ENCODE measurements at places on chromosomes 7 and 10.

DNA sequence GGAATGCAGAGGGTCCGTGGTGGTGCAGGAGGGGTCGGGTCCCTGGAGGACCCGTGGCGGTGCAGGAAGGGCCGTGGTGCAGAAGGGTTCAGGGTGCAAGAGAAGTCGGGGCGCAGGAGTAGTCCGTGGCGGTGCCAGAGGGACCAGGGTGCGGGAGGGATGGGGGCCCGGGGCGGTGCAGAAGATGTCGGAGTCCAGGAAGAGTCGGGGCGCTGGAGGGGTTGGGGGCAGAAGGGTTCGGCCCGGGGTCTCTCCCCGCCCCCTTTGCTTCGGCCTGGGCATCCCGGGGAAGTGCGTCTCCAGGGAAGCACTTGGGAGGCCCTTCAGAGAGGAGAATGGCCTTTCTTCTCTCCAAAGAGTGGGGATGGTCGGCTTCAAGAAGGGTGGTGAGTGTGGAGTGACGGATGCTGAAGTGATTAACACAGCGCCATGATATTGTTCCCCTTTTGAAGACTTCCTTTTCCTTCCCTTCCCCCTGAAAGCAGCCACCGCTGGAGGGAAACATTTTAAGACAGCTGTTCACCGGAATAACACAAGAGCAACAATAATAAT is 997 bp downstream of the WDR37 start:
- DNase-seq: no peak

- DNase-seq: no peak
Measured at GRCh38 chr10:34906067-34906965, 91.2 kb upstream of the PARD3 start.

GRCh38 chr10:29151005-29151404 is 137.9 kb upstream of the LYZL1 start:
- no peak for DNase-seq

DNA sequence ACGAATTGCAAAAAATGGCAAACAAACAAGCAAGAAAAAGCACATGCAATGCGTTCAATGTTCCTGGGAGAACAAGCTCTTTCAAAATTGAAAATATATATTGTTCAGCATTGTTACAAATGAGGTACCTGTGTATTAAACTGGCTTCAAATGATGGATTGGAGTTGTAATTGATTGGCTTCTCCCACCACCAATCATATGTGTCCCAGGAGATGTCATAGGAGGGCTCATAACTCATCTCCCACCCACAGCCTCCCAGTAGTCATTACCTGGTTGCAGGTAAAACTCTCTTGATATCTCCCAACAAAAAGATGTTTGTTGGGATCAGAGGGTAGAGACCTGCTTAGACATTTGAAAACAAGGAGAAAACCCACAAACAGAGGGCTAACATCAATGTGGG is 302.9 kb downstream of the BAMBI start:
- DNase-seq: no peak

DNA sequence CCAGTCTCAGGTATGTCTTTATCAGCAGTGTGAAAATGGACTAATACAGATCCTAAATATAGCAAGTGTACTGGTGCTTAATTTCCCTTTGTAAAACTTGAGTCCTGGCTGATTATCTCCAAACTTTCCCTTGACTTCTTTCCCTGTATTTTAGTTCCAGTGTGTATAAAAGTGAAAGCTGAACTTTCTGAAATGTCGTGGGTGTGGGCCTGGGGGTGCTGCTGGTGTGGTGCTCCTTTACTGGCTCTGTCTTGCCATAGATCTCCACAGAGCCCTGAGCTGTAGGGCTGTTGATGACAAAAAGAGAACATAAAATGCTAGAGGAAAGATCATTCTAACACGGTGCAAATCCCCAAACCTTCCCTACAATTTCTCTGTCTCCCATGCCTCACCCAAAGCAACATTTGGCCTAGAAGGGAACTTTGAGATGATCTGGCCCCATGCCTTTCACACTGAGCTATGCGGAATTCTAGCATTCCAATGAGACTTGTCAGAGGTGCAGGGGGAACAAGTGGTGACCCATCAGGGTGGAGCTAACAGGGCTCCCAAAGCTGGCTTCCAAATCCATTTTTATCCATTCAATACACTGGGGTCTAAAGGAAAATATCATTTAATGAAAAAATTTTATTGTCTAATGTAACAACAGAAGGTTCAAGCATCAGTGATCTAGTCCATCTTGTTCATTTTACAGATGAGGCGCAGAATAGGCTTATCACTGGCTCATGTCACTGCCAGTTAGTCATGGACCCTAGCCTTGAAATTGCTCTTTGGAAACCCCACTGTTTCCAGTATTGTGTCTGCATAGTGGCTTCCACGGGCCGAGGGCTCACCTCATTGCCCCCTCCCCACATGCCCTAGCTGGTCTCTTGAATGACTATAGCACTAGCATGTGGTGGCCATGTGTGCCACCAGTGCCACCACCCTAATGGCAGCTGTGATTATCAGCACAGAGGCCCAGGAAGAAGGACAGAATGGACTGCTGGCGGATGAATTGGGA is 1000.9 kb downstream of the LRMDA start:
- DNase-seq: no peak

- DNase-seq: no peak
Measured at GRCh38 chr7:143346018-143346417, 16.5 kb downstream of the FAM131B start.

DNA sequence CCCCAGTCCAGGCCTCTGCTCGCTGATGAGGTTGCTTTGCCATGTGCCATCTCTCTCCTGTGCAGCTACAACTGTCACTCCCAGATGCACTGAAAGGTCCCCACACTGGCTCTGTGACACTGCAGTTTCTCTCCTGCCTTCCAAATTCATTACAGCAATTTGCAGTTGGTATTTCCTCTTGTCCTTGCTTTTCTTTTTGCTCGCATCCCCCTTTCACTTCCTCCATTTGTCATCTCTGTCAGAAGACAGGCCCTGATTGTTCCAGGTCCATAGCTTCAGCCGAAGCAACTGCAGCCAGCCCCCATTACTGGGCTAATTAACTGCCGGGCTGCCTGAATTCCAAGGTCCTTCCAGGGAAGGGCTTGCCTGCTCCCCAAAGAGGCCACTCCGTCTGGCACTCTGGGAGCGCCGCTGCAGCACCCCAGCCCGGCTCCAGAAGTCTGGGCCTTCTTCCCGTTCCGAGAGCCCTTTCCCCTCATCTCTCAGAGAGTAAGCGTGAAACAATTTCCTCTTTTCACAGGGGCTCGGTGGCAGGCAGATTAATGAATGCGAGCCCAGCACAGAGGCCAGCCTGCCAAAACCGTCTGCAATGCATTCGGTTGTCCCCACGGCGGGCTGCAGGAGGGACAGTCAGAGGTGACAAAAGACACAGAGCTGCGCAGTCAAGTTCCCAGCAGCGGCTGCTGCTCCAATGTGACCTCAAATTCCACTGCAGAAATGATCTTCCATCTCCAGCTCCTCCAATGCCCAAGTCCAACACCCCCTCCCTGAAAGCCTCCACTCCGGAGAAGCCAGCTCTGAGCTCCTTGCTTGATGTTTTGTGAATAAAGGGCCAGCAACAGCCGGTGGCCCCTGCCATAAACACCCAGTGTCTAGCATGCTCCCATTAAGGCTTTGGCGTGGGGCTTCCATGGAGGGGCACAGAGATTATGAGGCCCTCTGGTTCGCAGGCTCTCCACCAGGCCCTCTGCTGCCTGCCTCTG is 279.4 kb upstream of the HABP2 start:
- DNase-seq: no peak

GRCh38 chr10:128078136-128078969 is 47.9 kb downstream of the MKI67 start:
- peak; percentile 45 for DNase-seq

- DNase-seq: no peak
Measured at GRCh38 chr7:127911968-127912511, 119.2 kb downstream of the LRRC4 start.

- no peak for DNase-seq
Measured at GRCh38 chr7:101373812-101374614, 11.3 kb downstream of the COL26A1 start.

DNA sequence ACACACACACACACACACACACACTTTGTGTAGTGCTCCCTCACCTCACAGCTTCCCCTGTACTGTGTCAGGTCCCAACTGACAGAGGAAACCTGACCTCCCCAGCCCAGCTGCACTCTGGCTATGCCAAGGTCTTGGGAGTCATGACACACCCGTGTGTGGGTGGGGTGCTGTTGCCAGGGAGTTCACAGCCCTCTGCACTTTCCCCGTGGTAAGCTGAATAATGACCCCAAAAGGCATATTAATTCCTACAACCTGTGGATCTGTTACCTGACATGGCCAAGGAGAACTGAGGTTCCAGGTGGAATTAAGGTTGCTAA is 8.9 kb upstream of the NANOS1 start:
- DNase-seq: peak; percentile 44

DNA sequence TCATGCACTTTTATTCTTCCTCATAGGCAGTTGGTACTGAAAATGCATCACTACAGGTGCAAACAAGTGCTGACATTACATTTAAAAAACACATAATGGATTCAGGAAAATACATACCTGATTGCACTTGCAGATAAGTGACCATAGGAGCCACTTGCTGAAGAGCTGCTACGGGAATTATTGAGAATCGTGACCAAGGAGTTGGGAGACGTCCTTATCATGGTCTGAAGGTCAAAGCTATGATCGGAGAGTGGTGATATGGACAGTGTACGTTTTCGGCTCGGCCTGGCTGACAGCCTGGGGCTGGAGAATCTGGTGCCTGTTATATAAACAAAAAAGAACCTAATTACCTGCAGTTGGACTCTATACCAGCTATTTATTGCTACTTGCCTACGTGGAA is 197.1 kb downstream of the GLI3 start:
- DNase-seq: no peak

GRCh38 chr10:32148864-32149251 is 92.6 kb upstream of the KIF5B start:
- DNase-seq: no peak

DNA sequence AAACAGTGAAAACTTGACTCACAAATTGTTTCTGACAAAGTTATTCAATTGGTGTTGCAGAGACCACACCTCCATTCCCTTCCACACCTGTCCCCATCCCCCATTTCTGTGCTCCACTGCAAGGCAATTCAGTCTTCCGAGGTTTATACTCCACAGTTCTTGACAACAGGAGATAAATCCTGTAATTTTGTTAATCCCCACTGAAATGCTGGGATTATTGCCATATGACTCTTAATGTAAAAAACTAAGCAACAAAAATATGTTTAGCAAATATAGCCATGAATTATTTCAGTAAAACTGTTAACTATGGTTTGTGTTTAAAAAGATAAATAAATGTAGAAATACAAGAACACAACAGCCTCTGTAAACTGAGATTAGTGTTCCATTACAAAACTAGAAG is 170.1 kb upstream of the SEMA3D start:
- DNase-seq: no peak

- DNase-seq: peak; percentile 68
Measured at GRCh38 chr7:48084727-48085432, 4.2 kb upstream of the UPP1 start.

GRCh38 chr7:31059551-31059950 is 7.4 kb downstream of the ADCYAP1R1 start:
- no peak for DNase-seq

DNA sequence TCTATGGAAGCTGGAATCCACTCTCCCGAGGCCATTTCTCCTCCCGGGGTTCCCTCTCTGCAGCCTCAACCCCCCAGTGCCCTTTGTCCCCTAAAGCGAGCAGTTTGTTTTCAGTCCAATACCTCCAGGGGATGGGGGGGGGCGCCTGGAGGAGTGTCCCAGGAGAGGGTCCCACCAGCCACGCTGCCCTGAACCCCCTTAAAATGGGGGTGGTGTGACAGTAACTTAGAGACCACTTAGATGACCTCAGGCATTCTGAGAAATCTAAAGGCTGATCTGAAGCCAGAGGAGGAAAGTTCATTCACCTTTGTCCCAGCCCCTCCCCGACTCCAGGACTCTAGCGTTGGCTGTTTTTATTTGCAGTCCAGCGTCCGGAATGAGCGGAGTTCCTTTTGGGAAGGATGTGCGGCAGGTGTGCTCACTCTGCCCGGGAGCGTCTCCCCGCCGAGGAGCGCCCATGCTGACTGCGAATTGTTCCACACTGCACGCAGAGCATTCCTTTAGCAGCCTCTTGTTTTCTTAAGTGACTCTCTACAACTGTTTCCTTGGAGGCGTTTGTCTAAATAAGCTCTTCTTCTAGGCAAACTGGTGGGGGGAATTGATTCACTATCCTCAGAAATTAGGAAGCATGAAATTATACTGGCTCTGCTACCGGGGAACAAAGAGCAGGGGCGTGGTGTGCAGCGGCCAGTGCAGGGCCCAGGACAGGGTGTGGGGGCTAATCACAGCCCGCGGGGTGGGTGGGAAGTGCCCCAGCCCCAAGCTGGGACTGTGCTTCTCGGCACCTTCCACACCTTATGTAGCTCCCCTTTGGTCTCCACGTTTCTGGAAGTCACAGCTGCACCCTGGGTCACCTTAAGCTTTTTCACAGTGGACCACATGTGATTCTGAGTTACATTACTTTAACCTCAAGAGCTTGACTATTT is 46.3 kb downstream of the SYPL1 start:
- DNase-seq: no peak

DNA sequence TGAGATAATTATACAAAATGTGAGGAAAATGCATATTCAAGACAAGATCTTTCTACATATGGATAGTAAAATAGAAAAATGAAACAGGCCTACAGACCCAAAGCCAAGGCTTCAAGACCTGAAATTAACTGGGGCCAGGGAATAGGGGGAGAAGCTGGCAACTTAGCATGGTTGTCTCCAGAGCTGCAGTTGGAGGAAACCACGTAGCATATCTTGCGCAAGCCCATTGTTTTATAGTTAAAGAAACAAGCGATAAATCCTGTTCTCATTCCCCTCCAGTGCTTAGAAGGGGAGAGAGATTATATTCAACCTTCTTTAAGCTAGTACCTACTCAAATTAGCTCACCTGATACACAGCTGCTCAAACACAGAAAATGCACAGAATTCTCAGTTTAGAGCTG is 197.1 kb downstream of the SORCS1 start:
- no peak for DNase-seq

- DNase-seq: no peak
Measured at GRCh38 chr7:29084832-29085231, 61.5 kb downstream of the CPVL start.

DNA sequence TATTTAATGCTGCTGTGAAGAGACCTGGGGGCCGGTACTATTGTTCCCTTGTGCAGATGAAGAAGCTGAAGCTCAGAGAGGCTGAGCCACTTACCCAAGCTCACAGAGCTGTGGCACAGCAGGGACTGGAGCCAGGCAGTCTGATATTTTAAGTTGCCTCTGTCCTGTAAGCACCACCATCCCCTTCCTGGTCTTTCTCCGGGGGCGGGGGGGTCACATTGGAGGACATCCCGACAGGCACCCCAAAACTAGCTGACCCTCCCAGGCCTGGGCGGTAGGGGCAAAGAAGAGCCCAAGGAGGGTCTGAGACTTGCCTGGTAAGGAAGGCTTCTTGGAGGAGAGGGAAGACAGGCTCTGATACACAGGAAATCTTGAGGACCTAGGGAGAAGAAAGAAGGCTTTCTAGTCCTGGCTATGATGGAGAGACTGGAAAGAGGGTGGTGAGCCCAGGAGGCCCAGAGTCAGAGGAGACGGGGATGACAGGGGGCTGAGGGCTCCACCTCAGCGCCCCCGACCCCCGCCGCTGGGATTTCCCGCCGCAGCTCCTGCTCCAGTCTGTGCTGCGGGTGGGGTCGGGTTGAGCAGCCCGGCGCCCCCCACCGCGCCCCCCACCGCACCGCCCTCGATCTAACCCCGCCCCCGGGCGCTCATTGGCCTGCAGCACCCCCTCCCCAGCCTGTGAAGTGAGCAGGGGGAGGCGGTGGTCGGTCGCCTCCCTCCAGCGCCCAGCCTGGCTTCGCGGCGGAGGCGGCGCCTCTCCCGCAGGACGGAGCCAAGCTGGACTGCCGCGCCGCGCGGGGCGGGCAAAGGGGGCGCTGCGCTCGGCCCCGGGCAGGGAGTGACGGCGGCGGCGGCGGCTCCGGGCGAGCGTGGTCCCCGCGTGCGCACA is at the start of gene ADCYAP1R1:
ADCYAP1R1 (plus strand) TSS at position 711 of the 889 bp plus-strand sequence. CDS start 10,957 bp downstream, outside the sequence.
- DNase-seq: no peak

GRCh38 chr10:103592186-103593021 is 98.9 kb downstream of the NEURL1 start:
- peak; percentile 56 for DNase-seq
